ENCODE measurements at places on chromosomes 13 and 19.

DNA sequence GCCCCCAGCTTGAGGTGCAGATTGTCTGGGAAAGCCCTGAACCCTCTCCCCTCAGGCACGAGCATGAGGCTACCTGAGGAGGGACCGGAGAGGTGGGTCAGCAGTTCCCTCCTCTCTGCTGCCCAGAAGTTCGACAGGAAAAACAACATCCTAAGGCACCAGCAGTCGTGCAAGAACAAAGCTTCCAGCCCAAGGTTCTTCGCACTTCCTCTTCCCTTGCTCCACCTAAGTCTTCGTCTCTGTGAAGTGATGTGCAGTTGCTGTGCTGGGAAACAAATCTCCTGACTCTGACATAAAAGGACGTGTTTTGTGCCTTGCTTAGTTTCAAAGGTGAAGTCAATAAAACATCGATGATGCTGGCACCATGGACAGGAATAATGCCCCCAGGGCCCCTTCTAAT, 173.3 kb downstream of the USP12 start:
- no peak for DNase-seq

DNA sequence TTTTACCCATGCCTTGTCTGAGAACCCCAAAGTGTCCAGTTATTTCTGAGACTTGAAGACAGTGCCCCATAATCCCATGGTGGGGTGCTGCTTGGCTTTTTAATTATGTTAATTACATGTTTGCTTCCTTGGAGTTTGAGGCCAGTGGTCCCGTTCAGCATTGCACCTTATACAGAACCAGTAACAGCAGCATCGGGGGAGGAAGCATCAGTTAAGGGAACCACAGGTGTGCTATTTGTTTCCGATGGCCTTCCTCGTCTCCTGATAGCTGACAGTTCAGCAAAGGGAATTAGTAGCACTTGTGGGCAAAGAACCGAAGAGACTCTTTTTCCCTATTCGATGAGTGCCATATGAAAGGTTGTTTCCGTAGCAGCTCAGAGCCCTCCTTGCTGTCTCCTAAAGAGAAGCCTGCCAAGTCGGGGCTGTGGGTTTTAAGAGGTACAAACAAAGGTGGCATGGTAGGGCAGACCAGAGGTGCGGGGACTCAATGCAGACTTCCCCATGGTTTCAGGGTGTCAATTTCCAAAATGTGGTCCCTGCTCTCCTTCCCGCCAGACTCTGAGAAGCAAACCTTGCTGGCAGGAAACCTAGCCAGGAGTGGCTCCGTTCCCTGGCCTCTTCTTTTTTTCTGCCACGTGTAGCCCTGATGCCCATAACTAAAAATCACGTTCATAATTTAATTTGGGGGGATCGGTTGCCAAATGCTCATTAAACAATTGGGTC, 225.2 kb upstream of the TSHZ3 start:
- no peak for DNase-seq

DNA sequence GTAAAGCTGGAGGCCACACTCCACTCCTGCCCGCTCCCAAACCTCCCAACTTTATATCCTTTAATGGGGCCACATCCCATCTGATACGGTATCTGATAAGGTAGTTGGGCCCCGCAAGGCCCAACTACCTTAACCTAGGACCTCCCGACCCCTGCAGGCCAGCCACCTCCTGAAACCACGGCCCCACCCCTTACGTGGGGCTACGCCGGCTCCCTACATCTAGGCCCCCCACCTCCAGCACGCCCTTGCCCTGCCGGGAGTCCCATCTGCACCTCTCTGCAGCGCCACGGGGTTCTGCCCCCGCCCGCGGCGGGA, 2.2 kb downstream of the IGFLR1 start:
- no peak for DNase-seq

GRCh38 chr13:44605721-44606120, 29.6 kb upstream of the TSC22D1 start:
- DNase-seq, result no peak

- no peak for DNase-seq
Observed at GRCh38 chr13:113965968-113966884, 7.7 kb downstream of the C13orf46 start.
